ENCODE measurements at places on chromosomes 6 and 20.

GRCh38 chr20:21521596-21522480 is 8.0 kb upstream of the NKX2-2 start:
- DNase-seq: no peak

GRCh38 chr20:40276301-40276700 is 412.7 kb downstream of the MAFB start:
- no peak for DNase-seq

DNA sequence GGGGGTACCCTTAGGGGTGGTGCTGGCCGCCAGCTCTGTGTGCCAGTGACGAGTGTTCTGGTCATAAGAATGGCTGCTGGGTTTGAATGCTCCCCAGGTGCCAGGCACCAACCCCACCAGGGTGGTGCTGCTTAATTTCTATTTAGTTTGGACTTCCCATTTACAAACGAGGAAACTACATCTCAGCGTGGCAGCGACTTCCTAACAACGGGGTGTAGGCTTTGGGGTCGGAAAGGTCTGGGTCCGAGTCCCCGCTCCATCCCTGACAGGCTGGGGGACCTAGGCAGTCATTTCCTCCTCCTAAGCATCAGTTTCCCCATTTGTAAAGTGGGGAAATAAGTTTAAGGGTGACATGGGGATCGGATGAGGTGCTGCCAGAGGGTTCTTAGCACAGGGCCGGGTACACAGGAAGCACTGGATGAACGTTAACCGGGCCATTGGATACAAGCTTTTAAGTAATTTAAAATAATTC is 30.3 kb downstream of the CEBPB start:
- no peak for DNase-seq

DNA sequence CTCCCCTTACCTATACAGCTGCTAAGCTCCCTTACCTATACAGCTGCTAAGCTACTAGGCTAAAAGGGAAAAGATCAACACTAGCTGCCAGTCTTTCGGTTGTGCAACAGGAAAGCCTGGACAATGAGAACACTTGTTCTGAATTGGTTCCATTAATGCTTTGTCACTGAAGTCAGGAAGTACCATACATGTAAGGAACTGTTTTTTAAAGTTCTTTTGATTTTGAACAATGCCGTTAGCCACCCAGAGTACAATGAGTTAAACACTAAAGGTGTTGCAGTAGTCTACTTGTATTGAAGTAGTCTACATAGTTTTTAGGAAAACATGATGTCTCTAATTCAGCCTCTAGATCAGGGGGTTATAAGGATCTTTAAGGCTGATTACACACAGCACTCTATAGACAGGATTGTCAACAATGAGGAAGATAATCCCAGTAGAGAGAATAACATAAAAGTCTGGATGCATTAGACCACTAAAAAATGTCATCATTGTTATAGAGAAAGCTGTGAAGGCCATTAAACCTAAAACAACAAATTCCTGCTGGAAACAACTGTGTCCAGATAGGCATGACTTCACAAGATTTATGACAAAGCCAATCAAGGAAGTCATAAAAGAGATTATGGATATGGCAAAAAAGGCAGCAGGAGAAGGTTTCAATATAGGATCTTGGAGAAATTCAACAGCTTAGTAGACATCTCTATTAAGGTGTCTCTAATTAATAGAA is 306.3 kb downstream of the PHF3 start:
- DNase-seq: no peak

GRCh38 chr6:56345376-56345995 is 98.1 kb upstream of the COL21A1 start:
- DNase-seq: no peak

- DNase-seq: no peak
These were observed 32.2 kb upstream of the TULP1 start for GRCh38 chr6:35544769-35545361.

DNA sequence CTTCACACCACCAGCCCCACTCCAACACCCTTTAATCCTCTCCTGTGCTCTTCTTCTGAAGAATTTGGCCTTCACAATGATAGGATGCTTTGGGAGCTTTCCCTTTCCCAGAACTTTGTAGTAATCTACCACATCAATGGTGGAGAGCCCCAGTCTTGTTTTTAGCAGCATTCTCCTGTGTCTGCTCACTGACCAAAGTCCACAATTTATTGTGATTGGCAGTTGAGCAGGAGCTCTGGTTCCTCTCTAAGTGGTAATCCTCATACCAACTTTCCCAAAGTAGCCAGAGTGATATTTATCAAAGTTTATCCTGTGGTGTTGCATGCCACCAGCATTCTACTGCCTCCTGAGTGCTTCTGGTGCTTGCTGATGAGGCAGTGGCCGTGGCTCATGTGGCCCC is 29.0 kb upstream of the OPN5 start:
- DNase-seq: no peak

DNA sequence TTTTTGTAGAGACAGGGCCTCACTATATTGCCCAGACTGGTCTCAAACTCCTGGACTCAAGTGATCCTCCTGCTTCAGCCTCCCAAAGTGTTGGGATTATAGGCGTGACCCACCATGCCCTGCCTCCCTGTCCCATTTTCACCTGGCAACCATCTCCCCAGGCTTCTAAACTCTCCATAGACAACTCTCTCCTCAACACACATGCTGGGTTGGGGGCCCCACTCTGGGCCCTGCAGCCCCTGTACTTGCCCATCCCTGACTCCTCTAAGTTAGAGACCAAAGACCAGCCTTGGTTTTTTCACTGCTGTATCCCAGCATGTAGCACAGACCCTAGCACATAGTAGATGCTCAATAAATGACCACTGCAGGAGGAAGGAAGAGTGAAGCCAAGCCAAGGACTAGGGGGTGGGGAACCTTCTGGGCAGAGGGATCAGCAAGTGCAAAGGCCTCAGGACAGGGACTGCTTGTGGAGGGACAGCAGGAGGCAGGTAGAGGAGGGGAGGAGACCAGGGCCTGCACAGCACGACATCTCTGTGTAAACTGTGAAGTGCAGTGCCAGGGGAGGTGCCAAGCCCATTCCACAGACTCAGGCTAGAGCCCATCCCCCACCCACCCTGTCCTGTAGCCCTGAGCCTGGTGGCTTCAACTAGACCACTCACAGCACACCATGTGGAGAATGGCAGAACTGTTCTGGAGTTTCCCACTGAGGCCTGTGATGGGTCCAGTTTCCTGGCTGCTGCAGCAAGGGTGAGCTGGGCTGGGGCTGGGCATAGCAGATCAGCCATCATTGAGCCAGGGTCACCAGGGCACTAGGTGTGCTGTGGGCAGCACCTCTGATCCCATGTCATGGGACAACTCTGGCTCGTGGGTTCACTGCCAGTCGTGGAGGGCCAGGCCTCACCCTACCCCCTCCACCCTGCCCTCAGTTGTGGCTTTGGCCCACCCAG is 3.4 kb upstream of the SRC start:
- DNase-seq: no peak

- DNase-seq: peak; percentile 23
These were observed 2.1 kb downstream of the SGK2 start for GRCh38 chr20:43560974-43561373.

DNA sequence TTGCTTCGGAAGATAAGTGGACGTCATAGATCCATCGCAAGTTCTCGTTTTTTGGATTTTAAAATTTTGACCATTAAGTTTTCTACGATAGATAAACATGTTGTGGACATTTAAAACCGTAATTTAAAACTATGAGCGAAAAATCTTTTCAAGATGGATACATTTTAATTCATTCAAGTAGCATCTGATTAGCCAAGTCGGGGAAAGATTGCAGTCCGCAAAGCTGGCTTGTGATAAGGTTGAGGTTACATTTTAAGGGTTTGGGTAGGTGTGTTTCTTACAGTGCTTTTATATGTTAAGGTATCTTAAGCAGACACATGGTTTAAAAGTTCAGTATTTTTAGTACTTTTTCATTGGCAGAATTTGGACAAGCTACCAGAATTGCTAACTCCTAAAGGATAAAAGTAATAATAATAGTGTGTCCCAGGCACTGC is 1.2 kb downstream of the WTAP start:
- DNase-seq: no peak

- peak; percentile 37 for DNase-seq
These were observed 46.2 kb downstream of the EDN1 start for GRCh38 chr6:12336121-12336971.

DNA sequence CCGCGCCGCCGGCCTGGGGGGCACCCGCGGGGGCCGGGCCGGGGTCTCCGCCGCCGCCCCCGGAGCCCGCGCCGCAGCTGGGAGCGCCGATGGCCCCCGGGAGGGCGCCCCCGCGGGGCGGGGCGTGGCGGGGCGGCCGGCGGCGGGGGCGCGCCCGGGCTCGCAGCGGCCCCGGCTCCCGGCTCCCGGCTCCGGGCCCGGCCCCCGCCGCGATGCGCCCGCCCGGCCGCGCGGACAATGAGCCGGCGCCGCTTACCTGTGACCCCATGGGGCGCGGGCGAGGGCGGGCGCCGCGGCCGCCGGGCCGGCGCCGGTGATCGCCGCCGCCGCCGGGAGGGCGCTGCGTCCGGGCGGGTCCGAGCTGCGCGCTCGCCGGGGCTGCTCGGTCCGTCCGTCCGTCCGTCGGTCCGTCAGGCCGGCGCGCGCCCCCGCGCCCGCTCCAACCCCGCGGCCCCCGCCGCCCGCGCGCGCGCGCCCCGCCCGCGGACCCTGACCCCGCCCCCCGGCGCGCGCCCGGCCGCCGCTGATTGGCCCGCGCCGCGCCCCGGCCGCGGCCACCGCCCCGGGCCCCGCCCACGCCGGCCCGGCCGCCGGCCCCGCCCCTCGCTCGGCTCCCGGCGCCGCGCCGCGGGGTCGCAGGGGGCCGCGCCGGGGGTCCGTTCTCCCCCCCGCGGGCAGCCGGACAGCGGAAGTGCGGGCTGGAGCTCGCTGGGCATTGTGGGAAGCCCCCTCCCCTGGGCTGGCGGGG is at the start of gene ZBTB46:
ZBTB46 (minus strand) TSS at position 424 of the 748 bp plus-strand sequence. CDS start 40,507 bp downstream, outside the sequence.
- DNase-seq: peak; percentile 67

- no peak for DNase-seq
These were observed 327.3 kb downstream of the HACE1 start for GRCh38 chr6:104532462-104532861.

GRCh38 chr6:40466986-40467539 is 120.1 kb downstream of the LRFN2 start:
- no peak for DNase-seq

DNA sequence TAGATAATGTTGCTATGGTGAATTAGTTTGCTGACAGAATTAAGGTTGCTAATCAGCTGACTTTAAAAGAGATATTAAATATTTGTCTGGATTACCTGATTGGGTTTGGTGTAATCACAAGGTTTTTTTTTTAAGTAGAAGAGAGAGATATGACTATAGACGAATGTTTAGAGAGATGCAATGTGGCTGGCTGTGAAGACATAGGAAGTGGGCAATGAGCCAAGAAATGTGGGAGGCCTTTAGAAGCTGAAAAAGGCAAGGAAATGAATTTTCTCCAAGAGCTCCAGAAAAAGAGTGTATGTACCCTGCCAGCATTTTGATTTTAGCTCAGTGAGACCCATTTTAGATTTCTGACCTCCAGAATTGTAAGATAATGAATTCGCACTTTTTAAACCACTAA is 598.3 kb downstream of the PKHD1 start:
- DNase-seq: no peak

DNA sequence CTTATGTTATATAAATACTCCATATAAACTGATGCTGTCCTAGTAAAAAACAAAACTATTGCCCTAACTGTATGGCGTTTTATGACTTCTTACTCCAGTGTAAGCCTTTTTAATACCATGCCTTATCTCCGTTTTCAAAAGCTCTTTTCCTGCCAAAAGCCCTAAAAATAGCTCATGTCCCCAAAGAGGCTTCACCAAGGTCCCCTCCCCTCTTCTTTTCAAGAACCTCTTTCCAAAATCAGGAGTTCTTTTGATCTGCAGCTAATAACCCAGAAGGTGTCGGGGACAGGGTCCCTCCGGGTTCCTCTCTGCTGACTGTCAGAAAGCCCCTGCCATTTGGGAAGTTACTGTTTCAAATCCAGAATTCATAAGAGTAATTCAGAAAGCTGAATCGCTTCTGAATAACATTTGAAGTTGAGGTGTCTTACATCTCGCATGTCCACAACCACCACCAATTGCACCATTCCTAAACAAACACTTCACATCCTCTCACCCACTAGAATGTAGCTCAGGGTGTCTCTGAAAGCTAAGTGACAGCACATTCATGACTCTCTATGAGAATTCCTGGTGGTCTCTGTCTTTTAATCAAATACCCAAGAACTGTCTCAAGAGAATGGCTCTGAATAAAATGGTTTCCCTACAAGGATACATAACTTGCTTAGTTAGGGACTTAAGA is 13.3 kb downstream of the TASP1 start:
- DNase-seq: no peak

Data from kidney tubule cell (primary cell).